ENCODE measurements at places on chromosomes 12 and 14.
A peak's percentile ranks its signal among the peaks of the same experiment; 100 is the strongest.

- peak; percentile 52 for DNase-seq
Measured at GRCh38 chr14:92352158-92352985, 29.4 kb downstream of the SLC24A4 start.

GRCh38 chr14:57487771-57488170, 5.9 kb downstream of the CCDC198 start:
- no peak for DNase-seq

DNA sequence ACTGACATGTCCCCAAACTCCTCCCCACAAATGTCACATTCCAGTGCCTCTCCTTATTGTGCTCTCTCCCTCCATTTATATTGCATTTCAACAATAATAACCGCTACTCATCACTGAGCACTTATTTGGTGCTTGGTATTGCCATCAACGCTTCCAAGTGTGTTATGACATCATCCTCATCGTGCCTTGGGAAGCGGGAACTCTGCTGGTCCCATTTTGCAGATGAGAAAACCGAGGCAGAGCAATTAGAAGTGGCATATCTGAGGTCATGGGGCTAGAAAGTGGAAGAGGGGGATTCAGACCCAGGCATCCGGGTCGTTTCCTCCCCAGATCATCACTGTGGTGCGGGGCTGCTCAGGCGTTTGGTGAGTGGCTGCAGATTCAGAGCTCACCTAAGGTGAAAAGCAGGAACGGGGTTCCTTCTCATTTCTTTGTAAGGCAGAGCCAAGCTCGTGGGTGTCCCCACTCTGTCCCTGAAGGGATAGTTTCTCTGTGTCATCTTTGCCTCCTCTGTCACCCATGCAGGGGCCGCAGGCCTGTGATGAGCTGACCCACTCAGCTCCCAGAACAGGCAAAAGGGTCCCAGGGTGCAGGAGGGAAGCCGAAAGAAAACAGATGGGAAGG, 5.5 kb upstream of the FZD10 start:
- DNase-seq = no peak

- DNase-seq = no peak
Measured at GRCh38 chr14:68168460-68169109, 349.0 kb downstream of the RAD51B start.

GRCh38 chr12:125160281-125160955, 95.2 kb downstream of the AACS start:
- DNase-seq = no peak

GRCh38 chr14:98510392-98510791, 761.6 kb downstream of the BCL11B start:
- DNase-seq = no peak

DNA sequence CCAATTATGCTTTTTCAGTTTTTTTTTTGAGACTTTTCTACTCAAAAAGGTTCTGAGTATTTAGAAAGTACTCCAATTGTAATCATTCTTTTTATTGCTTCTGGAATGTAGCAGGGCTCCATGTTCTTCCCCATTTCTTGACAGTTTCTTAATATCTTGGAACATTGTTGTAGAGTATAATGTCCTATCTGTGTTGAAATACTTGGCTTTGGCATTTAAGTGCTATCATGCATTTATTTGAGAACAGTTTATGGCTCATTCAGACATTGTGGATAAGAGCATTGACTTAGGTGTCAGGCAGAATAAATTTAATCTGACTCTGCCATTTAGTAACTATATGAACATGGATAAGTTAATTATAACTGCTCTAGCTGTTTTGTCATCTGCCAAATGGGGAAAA, 28.3 kb downstream of the ADIPOR2 start:
- no peak for DNase-seq

- DNase-seq = no peak
Measured at GRCh38 chr12:123945287-123946151, 27.1 kb downstream of the CCDC92 start.

GRCh38 chr14:20489093-20489994, 16.0 kb upstream of the RNASE10 start:
- no peak for DNase-seq

DNA sequence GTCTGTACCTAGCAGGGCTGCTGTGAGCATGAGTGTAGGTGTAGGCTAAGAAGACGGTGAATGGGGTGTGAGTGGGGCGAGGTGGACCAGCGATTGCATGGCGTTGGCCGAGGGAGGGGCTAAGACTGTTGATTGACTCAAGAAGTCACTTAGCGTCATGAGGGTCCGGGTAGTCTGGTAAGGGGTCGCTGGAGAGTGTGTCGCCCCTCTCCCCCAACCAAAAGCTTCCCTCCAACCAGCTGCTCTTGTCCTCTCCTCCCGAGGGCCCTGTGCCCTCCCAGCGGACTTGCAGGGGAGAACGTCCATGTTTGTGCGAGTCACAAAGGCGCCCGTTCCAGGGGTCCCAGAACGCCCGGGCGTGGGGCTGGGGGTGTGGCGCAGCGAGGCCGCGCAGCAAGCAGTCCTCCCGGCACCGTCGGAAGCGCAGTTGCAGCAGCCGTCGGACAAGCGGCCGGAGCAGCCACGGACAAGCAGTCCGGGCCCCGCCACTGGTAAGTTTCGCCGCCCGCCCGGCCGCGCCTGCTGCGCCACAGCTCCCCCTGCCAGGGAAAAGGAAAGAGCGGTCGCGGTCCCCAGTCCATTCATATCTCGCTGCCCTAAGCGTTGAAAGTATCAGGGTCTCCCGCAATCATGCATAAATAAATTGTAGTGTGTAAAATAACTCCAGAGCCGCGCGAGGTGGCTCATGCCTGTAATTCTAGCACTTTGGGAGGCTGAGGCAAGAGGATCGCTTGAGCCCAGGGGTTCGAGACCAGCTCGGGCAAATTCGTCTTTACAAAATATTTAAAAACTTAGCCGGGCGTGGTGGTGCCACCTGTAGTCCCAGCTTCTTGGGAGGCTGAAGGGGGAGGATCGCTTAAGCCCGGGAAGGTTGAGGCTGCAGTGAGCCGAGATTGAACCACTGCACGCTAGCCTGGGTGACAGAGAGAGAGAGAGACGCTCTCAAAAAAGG, at the start of gene CCDC63:
CCDC63 (plus strand) TSS at position 373 of the 952 bp plus-strand sequence. CDS start 5,968 bp downstream, outside the sequence.
- peak; percentile 22 for DNase-seq

DNA sequence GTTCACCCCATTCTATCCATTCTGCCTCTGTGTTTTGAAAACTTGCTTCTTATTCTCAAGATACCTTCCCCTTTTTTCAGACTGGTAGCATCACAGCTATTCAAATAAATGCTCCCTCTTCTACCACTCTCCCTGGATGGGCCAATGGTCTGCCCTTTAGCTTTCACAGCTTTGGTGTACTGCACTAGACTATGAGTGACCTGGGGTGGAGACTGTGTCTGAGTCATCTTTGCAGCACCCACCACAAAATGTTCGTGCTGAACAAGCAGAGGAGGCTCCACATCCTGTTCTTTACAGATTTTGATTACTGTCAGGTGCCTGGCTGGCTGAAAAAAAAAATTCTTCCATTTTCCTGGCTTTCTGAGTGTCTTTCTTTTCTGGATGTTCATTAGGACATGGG, 1104.1 kb upstream of the TMEM132C start:
- peak; percentile 47 for DNase-seq

GRCh38 chr14:34678735-34679134, 35.7 kb downstream of the CFL2 start:
- no peak for DNase-seq

DNA sequence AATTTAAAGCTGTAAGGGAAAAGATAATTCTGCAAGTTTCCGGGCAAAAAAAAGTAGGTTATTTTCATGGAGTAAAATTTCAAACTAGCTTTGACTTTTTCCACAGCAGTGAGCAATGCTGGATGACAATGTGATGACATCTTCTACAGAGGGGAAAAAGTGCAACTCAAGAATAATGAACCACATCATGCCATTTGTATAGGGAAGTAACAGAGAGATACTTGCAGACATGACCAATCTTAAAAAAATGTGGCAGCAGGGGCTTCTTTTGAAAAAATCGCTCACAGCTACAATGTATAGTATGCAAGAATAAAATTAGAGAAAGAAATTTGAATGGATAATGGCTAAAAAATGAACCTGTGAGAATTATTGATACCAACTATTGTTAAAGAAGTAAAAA, 115.5 kb downstream of the DHRS2 start:
- DNase-seq = no peak

- no peak for DNase-seq
Measured at GRCh38 chr14:104530646-104531045, 48.9 kb upstream of the C14orf180 start.

DNA sequence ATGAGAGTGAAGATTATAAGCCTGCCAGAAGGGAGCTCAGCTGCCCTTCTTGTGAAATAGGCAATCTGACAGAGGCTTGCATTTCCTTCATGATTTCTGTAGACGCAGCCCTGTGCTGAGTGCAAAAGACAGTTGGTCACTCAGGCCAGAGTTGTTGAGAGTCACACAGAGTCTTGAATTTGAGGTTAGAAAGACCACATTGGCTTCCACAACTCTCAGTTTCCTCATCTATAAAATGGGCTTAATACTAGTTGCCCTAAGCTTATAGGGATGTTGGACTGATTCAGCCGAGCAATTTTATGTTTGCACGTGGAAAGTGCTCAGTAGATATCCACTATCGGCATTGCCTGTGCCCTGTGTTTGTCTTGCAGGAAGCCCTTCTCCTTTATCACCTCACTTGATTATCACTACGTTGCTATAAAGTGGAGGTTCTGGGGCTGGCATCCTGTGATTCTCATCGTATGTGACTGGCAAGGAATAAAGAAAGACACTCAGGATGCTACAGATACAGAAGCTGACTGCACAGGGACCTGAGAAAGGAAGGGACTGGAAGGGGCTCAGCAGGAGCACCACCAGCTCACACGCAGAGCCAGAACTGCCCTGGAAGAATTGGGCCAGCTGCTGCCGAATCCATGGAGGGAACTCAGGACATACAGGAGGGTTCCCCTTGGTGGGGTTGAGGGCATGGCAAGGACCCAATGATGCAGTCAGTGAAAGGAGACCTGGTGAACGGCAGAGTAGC, 19.8 kb upstream of the SERPINA4 start:
- DNase-seq = no peak

DNA sequence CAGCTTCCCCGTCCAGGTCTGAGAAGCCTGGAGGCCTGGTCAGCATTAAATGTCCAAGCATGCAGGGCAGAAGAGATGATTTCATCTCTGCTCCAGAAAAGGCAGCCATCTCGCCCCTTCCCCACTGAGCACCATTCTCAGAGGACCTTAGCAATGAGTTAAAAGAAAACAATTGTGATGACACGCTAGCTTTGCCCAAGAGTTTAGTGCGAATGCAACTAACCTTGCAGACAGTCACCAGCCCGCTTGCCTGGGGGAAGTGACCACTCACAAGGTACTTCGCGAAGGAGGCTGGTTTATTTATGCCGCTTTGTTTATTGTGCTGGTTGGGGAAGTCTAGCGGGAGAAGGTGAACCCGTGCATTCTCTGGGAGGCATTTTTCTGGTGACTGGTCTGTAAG, 170.7 kb downstream of the RBM19 start:
- no peak for DNase-seq

GRCh38 chr12:107393043-107393717, 292.4 kb upstream of the PWP1 start:
- no peak for DNase-seq

DNA sequence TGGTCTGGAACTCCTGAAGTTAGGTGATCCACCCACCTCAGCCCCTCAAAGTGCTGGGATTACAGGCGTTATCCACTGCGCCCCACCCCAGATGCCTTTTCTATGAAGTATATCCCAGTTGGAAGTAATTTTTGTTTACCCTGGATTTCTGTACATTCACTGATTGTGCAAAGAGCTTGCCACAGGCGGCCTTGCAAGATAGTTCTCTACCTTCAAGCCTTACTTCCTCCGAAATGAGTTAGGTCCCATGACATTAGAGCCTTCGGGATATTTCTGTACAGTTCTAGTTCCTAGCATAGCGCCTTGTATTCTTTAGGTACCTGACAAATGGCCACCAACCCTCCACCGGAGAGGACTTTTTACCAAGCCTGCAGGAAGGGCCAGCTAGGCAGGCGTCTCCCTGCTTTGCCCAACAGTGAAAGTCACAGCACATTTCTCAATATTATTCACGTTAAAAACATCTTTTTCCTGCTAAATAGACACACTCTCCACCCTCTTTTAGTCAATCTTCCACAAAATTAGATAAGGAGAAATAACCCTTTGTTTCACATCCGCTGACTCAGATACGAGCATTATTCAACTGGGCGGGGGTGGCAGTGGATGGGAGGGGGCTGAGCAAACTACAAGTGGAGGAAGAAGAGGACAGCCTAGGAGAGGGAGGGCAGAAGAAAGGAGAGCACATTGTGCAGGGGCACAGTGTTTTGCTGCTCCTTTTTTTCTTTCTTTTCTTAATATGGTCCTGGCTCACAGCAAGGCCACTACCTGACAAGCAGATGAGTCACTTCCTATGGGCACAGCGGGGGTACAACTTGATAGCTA, 40.0 kb upstream of the CAPRIN2 start:
- peak; percentile 23 for DNase-seq

- DNase-seq = no peak
Measured at GRCh38 chr12:24421759-24422158, 472.3 kb upstream of the SOX5 start.

GRCh38 chr12:117507548-117507947, 146.1 kb upstream of the NOS1 start:
- DNase-seq = no peak

- DNase-seq = no peak
Measured at GRCh38 chr14:67228325-67228984, 12.8 kb upstream of the PALS1 start.

DNA sequence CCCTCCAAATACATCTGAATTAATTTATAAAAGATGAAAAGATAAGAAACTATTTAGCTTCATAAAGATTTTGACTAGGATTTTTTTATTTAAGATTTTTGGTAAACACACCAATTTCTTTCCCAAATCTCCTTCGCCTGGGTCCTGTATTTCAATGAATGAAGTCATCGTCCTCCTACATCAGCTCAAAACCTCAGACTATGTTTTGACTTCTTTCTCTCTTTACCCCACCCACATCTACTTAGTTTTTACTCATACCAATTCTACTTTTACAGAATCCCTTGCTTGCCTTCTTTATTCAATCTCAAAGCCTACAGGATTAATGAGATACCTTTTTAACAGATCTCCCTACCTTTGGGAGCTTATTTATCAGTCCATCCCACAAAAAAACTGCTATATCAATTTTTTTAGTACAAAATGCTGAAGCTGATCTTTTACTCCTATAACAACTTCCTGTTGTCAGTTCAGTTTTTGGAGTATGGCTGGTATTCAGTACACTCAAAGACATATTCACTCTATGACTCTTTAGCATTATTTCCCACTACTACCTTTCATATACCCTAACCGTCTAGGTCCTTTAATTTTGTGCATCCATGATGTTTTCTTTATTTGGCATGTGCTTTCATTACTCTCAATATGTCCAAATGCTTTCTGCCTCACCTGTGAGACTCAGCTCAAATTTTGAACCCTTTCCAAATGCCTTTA, 18.7 kb upstream of the CCDC91 start:
- no peak for DNase-seq

GRCh38 chr14:55401751-55402150, 9.9 kb downstream of the ATG14 start:
- DNase-seq = no peak

DNA sequence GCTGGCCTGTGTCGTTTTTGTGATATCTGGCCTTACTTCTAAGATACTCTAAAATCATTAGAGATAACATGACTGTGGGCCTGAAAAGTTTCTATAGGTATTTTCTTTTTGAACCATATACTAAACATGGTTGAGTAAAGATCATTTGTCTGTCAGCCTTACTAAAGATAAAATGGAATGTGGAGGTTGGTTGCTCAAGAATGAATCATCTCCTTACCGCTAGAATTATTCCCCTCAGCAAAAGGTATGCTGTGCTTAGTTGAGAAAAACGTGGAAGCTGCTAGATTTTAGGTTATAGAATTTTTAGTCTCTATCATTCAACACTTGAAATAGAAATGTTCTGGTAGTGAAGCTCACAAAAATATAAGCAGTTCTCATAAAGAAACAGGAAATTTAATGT, 407.3 kb downstream of the AEBP2 start:
- no peak for DNase-seq
